ENCODE measurements at places on chromosomes 5 and 9. TPM values are rescaled to one million over a fixed set of nuclear protein-coding genes. Genes with fewer than 3 reads are reported as not detected.

SPINK4 gene
- not detected for total RNA-seq

DND1 gene
- 0.17 TPM for total RNA-seq

BTNL3 gene
- total RNA-seq = not detected

EFNA5 gene
- total RNA-seq = 5.8 TPM

MEGF10 gene
- under 0.01 TPM for total RNA-seq

ANKRD31 gene
- under 0.01 TPM for total RNA-seq

All from smooth muscle cell of trachea (primary cell).